Activated T-cell treated with anti-CD3 and anti-CD28 coated beads, Interleukin-2, amount 50 U/mL, for 24 hours (primary cell): ENCODE measurements at places on chromosomes 4 and X.
A peak's percentile ranks its signal among the peaks of the same experiment; 100 is the strongest.

- no peak for DNase-seq
These were observed 20.5 kb upstream of the CD40LG start for GRCh38 chrX:136627409-136627808.

DNA sequence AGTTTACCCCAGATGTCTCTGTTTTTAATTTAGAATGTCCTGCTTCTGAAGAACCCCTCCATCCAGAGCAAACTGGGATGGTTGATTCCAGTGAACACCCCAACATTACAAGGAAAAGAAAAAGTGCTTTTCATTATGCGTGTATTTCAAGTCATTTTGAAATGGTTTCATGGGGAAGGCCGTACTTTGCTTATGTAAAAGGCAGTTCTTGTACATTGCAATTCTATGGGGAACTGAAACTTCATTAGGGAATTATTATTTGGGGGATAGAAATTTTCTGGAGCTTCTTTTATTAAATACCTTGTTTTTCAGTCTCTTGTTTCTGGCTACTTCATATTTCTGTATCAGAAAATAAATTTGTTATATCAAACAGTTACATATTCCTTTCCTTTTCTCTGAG, 96.9 kb upstream of the ZNF518B start:
- DNase-seq, result no peak

DNA sequence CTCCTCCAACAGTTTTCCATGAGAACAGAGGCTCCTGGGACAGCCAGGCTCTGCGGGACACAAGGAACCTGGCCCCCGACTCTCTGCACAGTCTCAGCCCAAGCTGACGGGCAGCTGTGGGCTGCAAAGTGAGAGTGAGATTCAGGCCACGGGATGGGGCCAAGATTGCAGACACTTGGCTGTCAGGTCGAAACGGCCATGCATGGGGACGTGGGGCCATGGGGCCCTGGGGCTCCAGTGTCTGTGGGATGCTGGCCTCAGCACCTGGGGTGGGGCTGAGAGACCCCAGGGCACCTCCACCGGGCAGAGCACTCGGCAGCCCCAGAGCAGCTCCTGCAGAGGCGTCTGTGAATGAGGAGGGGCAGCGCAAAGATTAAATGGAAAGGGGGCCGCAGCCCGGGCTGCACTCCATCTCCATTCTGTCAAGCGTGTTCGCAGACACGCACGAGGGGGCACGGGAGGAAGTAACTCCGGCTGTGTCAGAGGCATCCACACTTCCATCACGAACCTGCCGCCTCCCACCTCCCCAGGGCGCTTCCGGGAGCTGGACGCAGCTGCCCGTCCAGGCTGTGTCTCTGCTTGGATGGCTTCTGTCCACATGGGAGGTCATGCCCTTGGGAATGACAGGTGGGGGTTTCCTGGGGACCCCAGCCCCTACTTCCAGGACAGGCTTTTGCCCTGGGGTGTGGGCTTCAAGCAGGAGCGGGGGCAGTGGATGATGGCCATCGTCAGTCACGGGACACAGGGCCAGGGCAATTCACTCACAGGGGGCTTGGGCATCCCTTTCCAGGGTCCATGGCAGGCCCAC, 82.8 kb upstream of the NKX1-1 start:
- no peak for DNase-seq

GRCh38 chr4:85955620-85956292, 404.1 kb downstream of the MAPK10 start:
- no peak for DNase-seq

GRCh38 chr4:161704040-161704439, 459.8 kb downstream of the FSTL5 start:
- DNase-seq, result no peak

GRCh38 chrX:27863809-27864208, 56.0 kb downstream of the MAGEB10 start:
- DNase-seq, result no peak

DNA sequence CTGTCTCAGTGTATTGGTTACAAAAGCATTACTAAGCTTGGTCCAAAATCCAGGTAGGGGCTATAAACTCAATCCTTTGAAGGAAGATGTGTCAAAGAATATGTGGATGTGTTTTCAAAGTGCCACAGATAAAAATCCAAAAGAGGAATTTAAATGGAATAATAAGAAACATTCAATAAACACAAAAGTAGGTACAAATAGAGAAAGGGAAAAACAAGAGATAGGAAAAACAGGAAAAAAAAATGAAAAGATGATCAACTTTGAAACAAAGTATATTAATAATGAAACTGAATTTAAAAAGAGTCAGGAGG, 64.0 kb downstream of the PPP4R3C start:
- DNase-seq, result no peak

DNA sequence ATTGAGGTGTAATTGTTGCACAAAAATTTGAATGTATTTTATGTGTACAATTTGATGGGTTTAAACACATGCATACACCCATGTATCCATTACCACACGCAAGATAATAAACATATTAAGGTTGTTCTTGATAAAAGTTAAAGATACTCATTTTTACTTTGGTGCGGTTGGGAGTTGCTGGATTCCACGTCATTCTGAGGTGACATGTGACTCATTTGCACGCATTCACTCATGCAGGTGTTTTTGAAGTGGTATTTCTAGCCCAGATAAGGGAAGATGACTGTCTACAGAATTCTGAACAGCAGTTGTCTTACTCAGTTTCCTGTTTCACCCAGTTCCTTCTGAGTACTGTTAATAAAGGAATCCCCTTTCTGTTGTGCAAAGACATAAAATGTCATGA, 142.0 kb downstream of the RTL3 start:
- DNase-seq, result peak; percentile 49

- DNase-seq, result no peak
These were observed 250.1 kb downstream of the C4orf33 start for GRCh38 chr4:129346036-129346435.

GRCh38 chrX:133749951-133750350, 235.4 kb downstream of the GPC3 start:
- DNase-seq, result no peak

DNA sequence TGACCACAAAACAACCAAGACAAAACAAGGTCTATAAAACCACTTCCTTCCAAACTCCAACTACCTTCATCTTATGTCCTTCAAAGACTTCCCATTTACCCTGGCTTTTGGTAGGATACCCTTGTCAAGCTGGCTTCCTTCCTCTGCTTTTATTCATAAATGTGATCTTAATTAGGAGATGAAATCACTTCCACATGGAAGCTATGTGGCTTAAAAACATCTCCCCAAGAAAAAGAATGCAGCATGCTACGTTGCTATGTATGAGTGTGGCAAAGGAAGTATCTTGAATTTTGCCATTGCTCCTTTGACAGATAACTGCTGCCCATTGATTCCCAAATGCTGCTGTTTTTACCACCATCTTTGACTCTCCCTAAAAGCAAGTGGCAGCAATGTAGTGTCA, 46.4 kb upstream of the VEGFD start:
- DNase-seq, result no peak

DNA sequence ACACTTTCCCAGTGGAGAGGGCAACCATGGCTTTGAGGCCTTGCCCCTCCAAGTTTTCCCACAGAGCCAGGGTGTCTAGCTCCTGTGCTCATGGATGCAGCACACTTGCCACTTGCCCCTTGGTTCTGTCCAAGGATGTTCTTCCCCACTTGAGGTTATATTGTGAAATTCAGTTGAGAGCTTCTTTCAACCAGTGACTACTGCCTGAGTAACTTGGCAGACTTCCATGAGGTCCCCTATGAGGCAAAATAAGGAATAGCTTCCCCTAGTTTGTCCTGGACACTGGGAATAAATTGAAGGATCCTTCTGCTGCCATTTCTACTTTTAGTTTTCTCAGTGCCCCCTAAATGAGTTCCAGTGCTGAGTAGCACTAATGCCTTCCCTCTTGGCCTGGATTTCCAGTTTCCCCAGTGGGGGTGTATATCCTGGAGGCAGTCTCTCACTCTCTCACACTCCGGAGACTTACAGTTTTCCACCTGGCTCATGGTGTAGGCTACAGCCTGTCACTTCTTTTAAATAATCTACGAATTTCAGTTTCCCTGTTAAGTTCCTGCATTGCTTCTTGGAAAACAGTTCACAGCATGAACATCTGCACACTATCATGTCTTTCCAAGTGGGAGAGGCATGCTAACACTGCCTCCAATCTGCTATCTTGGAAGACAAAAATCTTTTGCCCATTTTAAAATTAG, 36.4 kb upstream of the ADH4 start:
- DNase-seq, result no peak

DNA sequence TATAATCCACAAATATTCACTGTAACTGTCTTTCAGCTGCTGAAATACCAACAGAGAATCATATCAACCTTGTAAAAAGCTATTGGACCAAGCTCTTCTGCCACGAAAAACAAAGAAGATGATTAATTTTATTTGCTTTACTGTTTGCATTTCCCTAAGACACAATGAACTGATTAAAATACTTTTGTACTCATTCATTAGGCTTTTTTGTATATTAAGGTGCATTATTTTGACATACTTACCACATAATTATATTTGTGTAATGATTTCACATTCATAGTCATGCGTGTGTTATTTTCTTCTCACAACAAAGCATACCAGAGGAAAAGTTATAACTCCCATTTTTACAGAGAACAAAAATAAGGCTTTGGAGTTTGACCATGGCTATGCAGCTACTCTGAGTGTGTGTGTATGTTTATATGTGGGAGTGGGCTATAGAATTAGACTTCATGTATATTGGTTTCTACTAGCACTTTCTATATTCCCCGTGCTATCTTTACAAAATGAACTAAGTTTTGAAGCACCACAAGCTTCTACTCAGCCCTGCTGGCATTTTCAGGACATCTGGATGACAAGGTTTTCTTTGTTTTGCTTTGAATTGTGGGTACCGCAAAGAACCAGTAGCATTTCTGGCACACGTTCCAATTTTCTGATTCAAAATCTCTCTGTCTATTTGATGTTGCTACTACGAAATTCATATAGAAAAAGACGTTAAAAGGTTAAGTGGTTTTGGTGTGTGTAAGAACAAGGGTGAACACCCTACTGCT, 11.0 kb upstream of the FGF5 start:
- DNase-seq, result no peak

DNA sequence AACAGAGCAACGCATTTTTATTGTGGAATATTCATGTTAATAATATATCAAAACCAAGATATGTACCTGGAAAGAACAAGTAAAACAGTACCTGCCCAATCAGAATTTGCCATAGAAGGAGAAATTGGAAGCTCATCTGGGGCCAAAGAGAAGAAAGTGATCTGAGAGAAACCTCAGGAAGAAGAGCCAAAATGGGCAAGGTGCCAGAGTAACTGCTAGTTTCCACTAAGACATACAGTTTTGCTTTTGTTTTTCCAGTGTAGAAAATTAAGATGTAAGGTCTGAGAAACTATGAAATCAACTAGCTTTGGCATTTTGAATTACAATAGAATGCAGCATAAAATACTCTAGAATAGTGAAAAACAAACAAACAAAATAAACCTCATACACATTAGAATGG, 2201.2 kb downstream of the ARAP2 start:
- DNase-seq, result no peak

GRCh38 chr4:140156529-140157171, 2.7 kb upstream of the MAML3 start:
- peak; percentile 54 for DNase-seq

DNA sequence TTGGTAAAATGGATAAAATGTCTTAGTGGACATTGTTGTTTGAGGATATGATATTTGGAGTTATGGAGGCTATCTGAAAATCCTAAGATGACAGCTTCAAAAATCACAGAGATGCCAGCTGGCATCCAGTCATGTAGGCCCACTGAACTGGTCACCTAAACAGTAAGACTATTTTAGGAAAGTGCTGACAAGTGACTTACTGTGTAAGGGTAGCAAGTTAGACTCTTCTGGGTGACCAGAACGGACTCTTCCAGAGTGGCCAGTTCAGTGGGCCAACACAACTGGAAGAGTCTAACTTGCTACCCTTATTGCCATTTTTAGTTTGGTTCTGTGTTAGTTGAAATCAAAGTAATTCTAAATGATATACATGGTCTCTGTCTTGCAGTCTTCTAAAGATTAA, 61.4 kb upstream of the ATP8A1 start:
- DNase-seq, result no peak

GRCh38 chr4:143270256-143270838, 66.3 kb upstream of the GAB1 start:
- DNase-seq, result no peak

DNA sequence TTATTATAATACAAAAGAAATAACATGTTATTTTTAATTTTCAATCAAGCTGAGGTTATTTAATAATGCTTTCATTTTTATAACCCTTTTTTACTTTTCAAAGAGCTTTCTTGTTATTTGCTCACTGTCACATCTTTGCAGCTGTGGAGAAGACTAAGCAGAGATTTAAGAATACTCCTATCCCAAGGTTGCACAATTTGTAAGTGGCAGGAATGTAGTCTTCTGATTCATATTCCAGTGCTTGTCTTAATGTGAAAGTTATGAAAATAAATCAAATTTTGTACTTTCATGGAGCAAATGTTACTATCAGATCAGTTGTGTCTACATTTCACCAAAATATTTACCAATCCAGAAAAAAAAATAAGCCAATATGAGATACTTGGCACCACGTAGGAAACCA, 86.6 kb downstream of the DDIT4L start:
- no peak for DNase-seq

GRCh38 chrX:39645178-39645895, 452.4 kb downstream of the BCOR start:
- DNase-seq, result no peak

GRCh38 chrX:152154050-152154449, 15.7 kb upstream of the MAGEA10 start:
- DNase-seq, result no peak

DNA sequence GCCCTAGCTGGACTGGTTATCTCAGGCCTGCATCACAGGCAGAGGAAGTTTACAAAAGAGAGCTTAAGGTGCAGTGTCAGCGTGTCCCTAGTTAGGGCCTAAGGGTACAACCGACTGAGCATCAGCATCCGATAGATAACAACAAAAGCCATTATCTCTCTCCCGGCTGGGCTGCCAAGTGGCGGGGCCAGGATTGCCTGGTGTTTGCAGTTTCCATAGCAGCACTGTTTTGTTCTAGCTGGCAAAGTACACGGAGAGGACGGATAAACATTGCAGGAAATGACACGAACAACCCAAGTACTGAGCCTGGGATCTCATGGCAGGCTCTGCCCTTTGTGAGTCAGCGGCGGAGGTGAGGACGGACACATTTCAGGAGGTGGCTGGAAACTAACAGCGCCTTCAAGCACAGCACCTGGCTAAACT, 104.7 kb upstream of the NOCT start:
- DNase-seq, result no peak

DNA sequence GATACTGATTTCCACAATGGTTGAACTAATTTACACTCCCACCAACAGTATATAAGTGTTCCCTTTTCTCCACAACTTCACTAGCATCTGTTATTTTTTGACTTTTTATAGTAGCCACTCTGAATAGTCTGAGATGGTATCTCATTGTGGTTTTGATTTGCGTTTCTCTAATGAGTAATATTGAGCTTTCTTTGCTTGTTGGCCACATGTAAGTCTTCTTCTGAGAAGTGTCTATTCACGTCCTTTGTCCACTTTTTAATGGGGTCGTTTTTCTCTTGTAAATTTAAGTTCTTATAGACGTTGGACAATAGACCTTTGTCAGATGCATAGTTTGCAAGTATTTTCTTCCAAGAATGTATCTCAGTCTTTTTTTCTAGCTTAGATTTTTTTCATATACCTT, 10.0 kb downstream of the FBXW7 start:
- no peak for DNase-seq
